ENCODE measurements at places on chromosomes 13 and 19. TPM values are rescaled to one million over a fixed set of nuclear protein-coding genes. Genes with fewer than 3 reads are reported as not detected.

Gene LEUTX
- total RNA-seq = not detected

Gene MYO16
- total RNA-seq = 0.15 TPM

Gene MATK
- total RNA-seq = not detected

Gene MUC16
- not detected for total RNA-seq

Gene FCAR
- total RNA-seq = not detected

Gene TBC1D17
- 36.3 TPM for total RNA-seq

Gene AP1M1
- 81.8 TPM for total RNA-seq

Gene RGL3
- 0.97 TPM for total RNA-seq

Gene LSR
- 0.99 TPM for total RNA-seq

Gene STX10
- total RNA-seq = 42.9 TPM

Gene CEACAM4
- total RNA-seq = not detected

Gene KCNN1
- total RNA-seq = 0.31 TPM

Gene PLA2G4C
- total RNA-seq = 1.9 TPM

Gene PRODH2
- not detected for total RNA-seq

Gene SHFL
- total RNA-seq = 15.8 TPM

Gene MIER2
- total RNA-seq = 40.2 TPM

Gene C19orf81
- 4.3 TPM for total RNA-seq

Gene SIGLECL1
- not detected for total RNA-seq

Gene SYT3
- total RNA-seq = 0.28 TPM

Gene ATP4B
- total RNA-seq = not detected

Gene PAN3
- total RNA-seq = 19.0 TPM

Gene ZNF880
- total RNA-seq = 4.8 TPM

Gene KLK4
- not detected for total RNA-seq

Gene FUT1
- total RNA-seq = 0.52 TPM

Gene PTOV1
- total RNA-seq = 229 TPM

Gene RAB3A
- 3.4 TPM for total RNA-seq

Gene ZNF587
- total RNA-seq = 30.8 TPM

Gene GPR4
- not detected for total RNA-seq

Gene CGB3
- total RNA-seq = not detected

Gene ANKLE1
- 0.57 TPM for total RNA-seq

Gene ZNF221
- 8.7 TPM for total RNA-seq

Gene FOXA3
- total RNA-seq = not detected

Gene ZNF837
- 2.5 TPM for total RNA-seq

Gene SIGLEC10
- total RNA-seq = not detected

Gene CCDC97
- total RNA-seq = 33.2 TPM

Gene ZNF784
- 7.9 TPM for total RNA-seq

Gene SIGLEC12
- not detected for total RNA-seq

Gene ZNF534
- not detected for total RNA-seq

Gene TNFRSF19
- 1.2 TPM for total RNA-seq

Gene APOC4
- not detected for total RNA-seq

Gene CLDN10
- total RNA-seq = not detected

Gene C19orf85
- total RNA-seq = not detected

Gene EFNA2
- total RNA-seq = 7.0 TPM

Gene ANGPTL4
- total RNA-seq = 143 TPM

Gene PSG1
- total RNA-seq = not detected

Gene SLC44A2
- total RNA-seq = 223 TPM

Measured in chondrocyte (in vitro differentiated cells).